Stimulated activated CD4-positive, alpha-beta T cell treated with anti-CD3 and anti-CD28 coated beads, Interleukin-1b, Interleukin-23, amount 100 ng/mL, for 1 hour (primary cell): ENCODE measurements at places on chromosomes 3 and 15.

- DNase-seq, result no peak
Observed at GRCh38 chr3:33218446-33219174, at the start of gene SUSD5. Gene SUSD5 (minus strand): TSS chr3:33218810. CDS start chr3:33218797, 13 bp downstream.

DNA sequence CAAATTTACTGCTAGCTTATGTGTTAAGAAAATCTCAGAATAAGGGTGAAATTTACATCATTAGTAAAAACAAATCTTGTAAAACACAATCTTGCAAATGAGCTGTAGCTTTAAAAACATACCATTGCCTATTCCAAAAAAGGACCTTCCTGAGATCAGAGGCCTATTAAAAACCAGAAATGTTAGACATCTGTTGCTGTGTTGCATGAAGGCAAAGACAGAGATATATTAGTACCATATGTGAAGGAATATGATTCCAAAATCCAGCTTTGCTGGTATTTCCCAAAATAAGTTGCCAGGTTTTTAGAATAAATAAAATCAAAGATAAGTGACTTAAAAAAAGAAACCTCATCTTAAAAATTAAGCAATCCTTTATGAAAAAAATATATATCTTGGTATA, 504.1 kb upstream of the CDIN1 start:
- DNase-seq, result no peak

GRCh38 chr3:126911162-126912026, 71.5 kb upstream of the PLXNA1 start:
- DNase-seq, result peak; percentile 12

DNA sequence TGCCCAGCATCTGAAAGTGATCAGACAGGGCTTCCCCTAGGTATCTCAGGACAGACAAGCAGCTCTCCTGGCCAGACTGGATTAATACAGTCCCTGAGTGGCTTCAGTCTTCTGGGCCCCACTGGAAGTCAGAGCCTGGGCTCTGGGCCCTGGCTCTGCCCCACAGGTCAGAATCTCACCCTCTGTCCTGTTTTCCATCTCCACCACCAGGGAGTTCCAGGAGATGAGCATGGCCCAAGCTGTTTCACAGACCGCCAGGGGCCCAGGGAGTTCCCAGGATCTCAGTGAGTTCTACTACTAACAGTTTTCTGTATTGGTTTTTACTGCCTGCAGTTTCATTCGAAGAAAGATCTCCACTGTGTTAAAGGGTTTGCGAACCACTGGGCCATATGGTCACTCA, 131.5 kb downstream of the MEX3B start:
- DNase-seq, result no peak

DNA sequence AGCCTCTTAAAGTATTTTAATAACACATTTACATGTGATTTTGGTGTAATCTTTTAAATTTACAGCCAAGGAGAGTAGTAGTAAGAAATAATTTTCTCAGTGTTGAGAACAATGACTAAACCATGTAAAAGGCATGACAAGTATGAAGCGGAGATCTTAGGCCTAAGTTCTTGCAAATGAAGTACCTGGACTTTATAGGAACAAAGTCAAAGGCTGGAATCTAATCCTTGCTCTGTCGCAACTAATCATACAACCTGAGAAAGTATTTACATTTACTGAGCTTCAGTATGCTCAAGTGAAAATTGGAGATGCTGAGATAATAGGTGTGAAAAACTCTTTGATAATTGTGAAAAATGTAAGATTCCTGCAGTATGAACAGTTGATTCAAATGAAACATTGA, 86.4 kb upstream of the VGLL3 start:
- DNase-seq, result no peak
